H1 (cell line): ENCODE measurements at places on chromosomes 16 and 17.

- no peaks in the 10 kb centered on the region for H3K4me1 ChIP-seq
- no peaks in the 10 kb centered on the region for H3K27me3 ChIP-seq
- H3K4me3 ChIP-seq: no peak overlapping the region
- no peaks in the 10 kb centered on the region for H3K36me3 ChIP-seq
- DNase-seq: no peak
These were observed 380.0 kb upstream of the XYLT1 start for GRCh38 chr16:17850581-17851250.

GRCh38 chr16:50737420-50737959 lies 4.4 kb upstream of the CYLD start:
- H3K4me1 ChIP-seq: no peaks in the 10 kb centered on the region
- no peak overlapping the region for H3K27ac ChIP-seq

- H3K27ac ChIP-seq: no peak overlapping the region
- no peak for DNase-seq
- no peaks in the 10 kb centered on the region for H3K4me1 ChIP-seq
- H3K36me3 ChIP-seq: no peaks in the 10 kb centered on the region
These were observed 111.7 kb upstream of the COX10 start for GRCh38 chr17:13957636-13958035.

GRCh38 chr17:58492238-58493121 lies 4.3 kb upstream of the HSF5 start:
- no peak overlapping the region for H3K27ac ChIP-seq
- H3K36me3 ChIP-seq: peaks cover 71% of the 10 kb centered on the region
- H3K4me1 ChIP-seq: no peaks in the 10 kb centered on the region
- peak; percentile 6 for DNase-seq

DNA sequence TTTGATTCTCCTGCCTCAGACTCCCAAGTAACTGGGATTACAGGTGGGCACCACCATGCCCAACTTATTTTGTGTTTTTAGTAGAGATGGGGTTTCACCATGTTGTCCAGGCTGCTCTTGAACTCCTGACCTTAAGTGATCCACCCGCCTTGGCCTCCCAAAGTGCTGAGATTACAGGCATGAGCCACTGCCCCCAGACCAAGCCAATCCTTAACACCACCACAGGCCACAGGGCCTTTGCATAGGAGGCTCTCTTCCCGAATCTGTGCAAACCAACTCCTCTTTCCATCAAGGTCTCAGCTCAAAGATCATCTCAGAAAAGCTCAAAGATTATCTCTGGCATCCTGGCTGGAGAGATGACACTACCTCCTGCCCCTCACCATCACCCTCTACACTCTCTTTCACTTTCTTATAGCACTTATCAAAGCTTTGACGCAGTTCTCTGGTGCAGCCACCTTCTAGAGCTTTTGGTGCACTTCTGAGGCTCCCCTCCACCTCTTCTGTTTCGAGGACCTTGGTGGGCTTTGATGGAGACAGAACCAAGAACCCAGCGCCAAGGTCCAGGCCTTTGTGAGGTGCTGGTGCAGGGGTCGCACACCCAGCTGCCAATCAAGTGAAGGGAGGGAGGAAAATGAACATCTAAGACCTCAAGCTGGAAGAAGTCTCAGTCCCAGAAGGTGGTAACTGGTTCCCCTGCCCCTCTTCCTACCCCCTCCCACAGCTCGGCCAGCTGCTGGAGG lies 23.2 kb upstream of the PHB1 start:
- H3K27ac ChIP-seq: no peak overlapping the region
- DNase-seq: peak; percentile 38
- peaks cover 15% of the 10 kb centered on the region; the same call in 1 of the 2 replicates for H3K27me3 ChIP-seq
- peaks cover 9% of the 10 kb centered on the region for H3K4me1 ChIP-seq
- H3K4me3 ChIP-seq: 0 out of 2 replicates have a peak overlapping the region, but pooled peaks have one; percentile 38

DNA sequence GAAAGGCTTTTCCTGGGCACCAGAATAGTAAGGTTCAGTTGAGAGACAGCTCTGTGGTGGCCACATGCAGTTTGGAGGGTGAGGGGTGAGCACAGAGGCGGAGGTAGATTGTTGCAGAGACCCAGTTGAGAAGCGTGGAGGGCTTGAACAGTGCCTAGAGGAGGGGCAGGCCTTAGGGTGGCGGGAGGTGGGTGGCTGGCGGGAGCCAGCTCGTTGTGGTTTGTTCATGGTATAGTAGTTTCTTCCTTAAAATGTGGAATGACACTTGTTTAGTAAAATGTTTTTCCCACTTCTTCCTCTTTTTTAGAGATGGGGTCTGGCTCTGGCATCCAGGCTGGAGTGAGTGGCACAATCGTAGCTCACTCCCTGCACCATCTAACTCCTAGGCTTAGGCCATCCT lies 14.2 kb downstream of the USP10 start:
- no peak overlapping the region for H3K27ac ChIP-seq
- DNase-seq: peak; percentile 50
- H3K4me1 ChIP-seq: peaks cover 2% of the 10 kb centered on the region
- H3K36me3 ChIP-seq: no peaks in the 10 kb centered on the region; the same call in 1 of the 2 replicates
- H3K4me3 ChIP-seq: no peak overlapping the region

- no peaks in the 10 kb centered on the region for H3K4me1 ChIP-seq
- no peaks in the 10 kb centered on the region for H3K36me3 ChIP-seq
- no peak overlapping the region for H3K4me3 ChIP-seq
- H3K27me3 ChIP-seq: 0 out of 2 replicates have a peak, but pooled peaks cover 2% of the 10 kb centered on the region
- no peak for DNase-seq
- no peak overlapping the region for H3K27ac ChIP-seq
These were observed 17.8 kb upstream of the ADGRG1 start for GRCh38 chr16:57610611-57611010.

GRCh38 chr17:78995022-78995760 lies 14.4 kb downstream of the CANT1 start:
- H3K27me3 ChIP-seq: no peaks in the 10 kb centered on the region
- no peaks in the 10 kb centered on the region for H3K4me1 ChIP-seq
- H3K27ac ChIP-seq: no peak overlapping the region

GRCh38 chr16:69055980-69056379 lies 49.5 kb upstream of the HAS3 start:
- H3K4me1 ChIP-seq: no peaks in the 10 kb centered on the region
- H3K36me3 ChIP-seq: no peaks in the 10 kb centered on the region
- no peaks in the 10 kb centered on the region for H3K27me3 ChIP-seq
- H3K27ac ChIP-seq: no peak overlapping the region

DNA sequence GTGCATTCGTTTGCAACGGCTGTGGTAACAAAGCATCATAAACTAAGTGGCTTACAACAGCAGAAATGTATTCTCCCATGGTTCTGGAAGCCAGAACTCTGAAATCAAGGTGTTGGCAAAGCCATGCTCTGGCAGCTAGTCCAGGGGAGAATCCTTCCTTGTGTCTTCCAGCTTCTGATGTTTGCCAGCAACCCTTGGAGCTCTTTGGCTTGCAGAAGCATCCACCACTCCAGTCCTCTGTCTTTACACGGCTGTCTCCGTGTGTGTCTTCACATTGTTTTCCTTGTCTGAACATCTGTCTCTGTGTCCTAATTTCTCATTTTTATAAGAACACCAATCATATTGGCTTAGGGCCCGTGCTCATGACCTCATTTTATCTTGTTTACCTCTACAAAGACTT lies 265.3 kb upstream of the HSBP1 start:
- 0 out of 2 replicates have a peak, but pooled peaks cover 3% of the 10 kb centered on the region for H3K4me1 ChIP-seq
- H3K4me3 ChIP-seq: no peak overlapping the region
- no peak for DNase-seq
- H3K27ac ChIP-seq: no peak overlapping the region
- H3K36me3 ChIP-seq: no peaks in the 10 kb centered on the region

DNA sequence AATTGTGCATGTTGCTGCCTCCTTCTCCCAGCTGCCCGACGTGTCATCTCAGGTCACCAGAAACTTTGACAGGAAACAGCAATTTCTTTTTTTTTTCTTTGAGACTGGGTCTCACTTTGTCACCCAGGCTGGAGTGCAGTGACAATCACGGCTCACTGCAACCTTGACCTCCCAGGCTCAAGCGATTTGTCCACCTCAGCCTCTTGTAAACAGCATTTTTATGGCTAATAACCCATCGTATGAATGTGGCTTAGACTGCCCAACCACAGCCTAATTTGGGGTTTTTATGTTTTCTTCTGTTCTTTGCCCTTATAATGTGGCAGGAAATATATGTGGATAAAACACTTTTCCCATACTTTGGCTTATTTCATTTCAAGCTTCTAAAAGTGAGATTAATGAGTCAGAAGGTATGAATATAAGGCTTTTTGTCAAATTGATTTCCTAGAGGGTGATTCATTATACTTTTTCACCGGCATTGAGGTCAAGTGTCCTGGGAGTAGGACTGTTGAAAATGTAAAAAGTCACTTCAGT lies 31.0 kb upstream of the SLC5A10 start:
- no peak overlapping the region for H3K4me3 ChIP-seq
- no peaks in the 10 kb centered on the region for H3K27me3 ChIP-seq
- H3K27ac ChIP-seq: no peak overlapping the region

DNA sequence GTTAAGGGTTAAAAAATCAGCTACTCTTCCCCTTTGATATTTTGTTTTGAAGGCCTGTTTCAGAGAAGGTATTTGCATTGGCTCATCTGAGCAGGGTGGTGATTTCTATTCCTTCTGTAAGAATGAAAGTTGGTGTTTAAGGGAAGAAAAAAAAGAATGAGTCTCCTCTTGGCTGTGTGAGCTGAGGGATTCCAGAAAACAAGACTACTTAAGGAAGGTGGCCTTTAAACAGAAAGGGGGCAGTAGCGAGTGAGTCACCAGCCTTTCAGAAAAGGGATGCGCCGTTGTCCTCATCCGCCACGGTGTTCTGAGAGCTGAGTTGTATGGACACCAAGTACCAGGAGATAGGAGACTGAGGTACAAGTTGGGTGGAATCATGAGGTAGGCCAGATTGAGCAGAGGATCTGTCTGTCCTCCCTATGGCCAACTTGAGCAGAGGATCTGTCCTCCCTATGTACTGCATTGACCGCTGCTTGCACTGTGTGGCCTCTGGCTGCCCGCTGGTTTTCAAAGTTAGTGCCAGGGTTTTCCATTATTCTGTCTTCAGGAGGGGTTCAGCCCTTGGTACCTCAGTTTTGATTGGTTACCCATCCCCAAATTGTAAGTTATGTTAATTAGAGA lies 8.2 kb downstream of the PRKCA start:
- peak; percentile 57 for DNase-seq
- H3K27me3 ChIP-seq: no peaks in the 10 kb centered on the region
- no peaks in the 10 kb centered on the region for H3K36me3 ChIP-seq
- H3K4me3 ChIP-seq: no peak overlapping the region

GRCh38 chr16:17392127-17392856 lies 78.5 kb downstream of the XYLT1 start:
- no peak overlapping the region for H3K27ac ChIP-seq
- H3K27me3 ChIP-seq: no peaks in the 10 kb centered on the region; the same call in 1 of the 2 replicates
- no peaks in the 10 kb centered on the region for H3K36me3 ChIP-seq
- H3K4me3 ChIP-seq: no peak overlapping the region
- peaks cover 24% of the 10 kb centered on the region for H3K4me1 ChIP-seq
- DNase-seq: no peak

DNA sequence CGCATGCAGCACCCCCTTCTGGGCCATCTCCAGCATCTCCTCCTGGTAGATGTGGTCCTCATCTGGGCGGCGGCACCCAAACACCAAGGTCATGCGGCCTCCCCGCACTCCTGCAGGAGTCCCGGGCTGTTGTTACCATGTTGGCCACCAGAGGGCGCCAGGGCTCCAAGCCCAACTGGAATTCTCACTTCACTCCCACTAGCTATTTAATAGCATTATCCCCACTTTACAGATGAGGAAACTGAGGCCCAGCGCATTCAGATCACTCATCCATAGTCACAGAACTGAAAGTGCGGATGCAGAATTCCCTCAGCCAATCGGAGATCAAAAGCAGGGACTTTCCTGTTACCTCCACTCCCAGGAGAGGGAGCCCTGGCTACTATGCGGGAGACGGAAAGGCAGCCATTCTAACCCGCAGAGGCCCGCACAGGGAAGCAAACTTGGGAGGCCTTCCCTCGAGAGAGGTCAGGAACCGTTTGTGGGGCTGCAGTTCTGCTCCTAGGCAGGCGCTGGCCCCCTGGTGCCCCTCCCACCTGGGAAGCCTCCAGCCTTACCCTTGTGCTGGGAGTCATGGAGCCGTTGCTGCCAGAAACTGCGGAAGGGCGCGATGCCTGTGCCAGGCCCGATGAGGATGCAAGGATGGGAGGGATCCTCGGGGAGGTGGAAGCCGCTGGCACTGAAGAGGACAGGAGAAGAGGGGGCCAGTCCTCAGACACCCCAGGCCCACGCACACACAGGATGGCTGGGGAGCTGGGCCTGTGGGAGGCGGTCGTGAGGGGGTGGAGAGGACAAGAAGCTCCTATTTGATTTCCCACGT lies 40.1 kb downstream of the NOS2 start:
- no peak overlapping the region for H3K27ac ChIP-seq
- H3K4me3 ChIP-seq: no peak overlapping the region
- no peaks in the 10 kb centered on the region for H3K4me1 ChIP-seq
- no peaks in the 10 kb centered on the region for H3K36me3 ChIP-seq

GRCh38 chr17:46770818-46771560 lies 47.5 kb downstream of the WNT3 start:
- peaks cover 21% of the 10 kb centered on the region for H3K4me1 ChIP-seq
- peaks cover 69% of the 10 kb centered on the region for H3K27me3 ChIP-seq
- H3K36me3 ChIP-seq: no peaks in the 10 kb centered on the region
